ENCODE measurements at places on chromosomes 5 and 9. TPM values are rescaled to one million over a fixed set of nuclear protein-coding genes. Genes with fewer than 3 reads are reported as not detected.

DNA sequence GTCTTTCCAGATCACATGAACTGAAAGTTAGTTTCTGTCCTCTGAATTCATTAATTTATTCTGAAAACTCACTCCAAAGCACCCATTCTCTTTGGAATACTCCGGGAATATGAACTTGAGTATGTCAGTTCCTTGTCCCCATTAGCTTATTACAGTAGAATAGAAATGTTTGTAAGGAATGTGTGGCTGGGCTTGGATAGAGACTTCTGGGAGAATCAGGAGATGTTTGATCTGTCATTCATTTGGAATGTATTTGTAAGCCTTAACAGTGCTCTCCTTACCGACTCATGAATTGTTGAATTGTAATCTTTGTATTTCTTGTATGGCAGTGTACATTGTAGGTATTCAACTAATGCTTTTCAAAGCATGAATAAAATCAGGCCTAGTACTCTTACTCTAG is 548.4 kb downstream of the LRRC70 start:
- no peak for DNase-seq

DNA sequence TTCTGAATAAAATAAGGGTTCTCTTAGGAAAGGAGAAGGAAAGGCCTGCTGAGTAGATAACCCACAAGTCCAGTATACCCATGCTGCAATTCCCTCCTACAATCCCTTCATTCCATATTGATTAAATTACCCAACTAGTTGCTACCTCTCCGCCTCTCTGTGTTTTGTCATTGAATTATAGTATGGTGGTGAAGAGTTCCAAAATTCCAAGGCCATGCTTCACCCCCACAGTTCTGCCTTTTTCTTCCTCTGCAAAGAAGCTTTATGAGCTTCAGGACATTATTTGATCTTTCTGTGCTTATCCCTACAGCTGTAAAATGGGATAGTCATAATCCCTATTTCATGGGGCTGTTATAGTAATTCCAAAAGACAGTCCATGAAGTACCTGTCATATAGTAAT is 215.6 kb downstream of the ACTL7B start:
- DNase-seq = no peak

DNA sequence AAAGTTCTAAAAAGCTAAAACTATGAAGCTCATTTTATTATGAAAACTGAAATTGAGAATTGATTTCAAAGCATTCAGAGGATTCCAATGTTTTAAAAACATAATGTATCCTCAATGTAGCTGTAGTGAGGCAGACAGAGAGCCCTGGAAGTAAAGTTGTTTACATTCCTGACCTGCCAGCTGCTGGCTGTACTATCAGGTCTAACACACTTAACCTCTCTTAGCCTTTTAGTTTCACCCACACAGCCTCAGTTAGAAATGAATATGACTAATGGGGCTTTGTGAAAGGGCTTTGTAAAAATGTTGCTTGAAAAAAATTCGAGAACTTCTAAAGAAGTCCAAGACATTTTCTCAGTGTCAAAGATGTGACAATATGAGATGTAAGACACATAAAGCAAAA is 122.6 kb downstream of the FBXL17 start:
- DNase-seq = no peak

- no peak for DNase-seq
These were observed 20.2 kb downstream of the GRAMD2B start for GRCh38 chr5:126443374-126443851.

DNA sequence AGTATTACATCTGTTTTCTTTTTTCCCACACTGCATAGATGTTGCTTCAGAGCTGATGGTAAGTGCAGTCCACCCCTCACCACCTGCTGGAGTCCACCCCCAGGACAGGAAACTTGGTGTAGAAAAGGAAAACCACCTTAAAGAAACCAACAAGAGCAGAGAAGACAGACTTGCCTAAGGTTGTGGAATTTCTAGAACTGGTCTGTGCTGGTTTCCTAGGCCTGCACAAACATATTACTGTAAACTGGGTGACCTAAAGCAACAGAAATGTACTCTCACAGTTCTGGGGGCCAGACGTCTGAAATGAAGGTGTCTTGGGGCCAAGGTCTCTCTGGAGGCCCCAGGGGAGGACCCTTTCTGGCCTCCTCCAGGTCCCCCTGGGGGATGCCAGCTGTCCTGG is 293.4 kb upstream of the IRX1 start:
- no peak for DNase-seq

DNA sequence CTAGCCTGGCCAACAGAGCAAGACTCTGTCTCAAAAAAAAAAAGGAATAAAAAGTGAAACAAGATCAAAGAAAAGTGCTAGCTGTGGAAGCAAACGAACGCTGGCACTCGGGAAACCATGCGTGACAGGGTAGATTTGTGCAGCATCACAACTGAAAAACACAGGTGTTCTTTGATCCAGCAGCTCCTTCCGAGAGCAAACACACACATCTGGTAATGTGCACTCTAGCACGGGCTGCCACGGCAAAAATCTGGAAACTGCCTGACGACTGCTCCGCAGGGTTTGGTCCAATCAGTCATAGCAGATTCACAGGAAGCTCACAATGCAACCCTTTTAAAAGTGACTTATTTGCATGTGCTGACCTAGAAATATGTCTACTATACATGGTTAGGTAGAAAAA is 80.0 kb downstream of the SYK start:
- DNase-seq = no peak

GRCh38 chr9:126507318-126508109 is 106.2 kb upstream of the LMX1B start:
- DNase-seq = no peak

GRCh38 chr9:112149211-112149610 is 25.9 kb downstream of the SUSD1 start:
- no peak for DNase-seq

- DNase-seq = no peak
These were observed 158.0 kb downstream of the DEPDC1B start for GRCh38 chr5:60541980-60542379.

GRCh38 chr5:15850939-15851341 is 328.7 kb downstream of the MARCHF11 start:
- no peak for DNase-seq

Gene WDR31
- 0.21 TPM for polyA plus RNA-seq

Gene LAMC3
- not detected for polyA plus RNA-seq

Gene MRNIP
- 18.5 TPM for polyA plus RNA-seq

Gene HSPB3
- polyA plus RNA-seq = not detected

All from naive thymus-derived CD8-positive, alpha-beta T cell (primary cell).